ENCODE measurements at places on chromosomes 7 and 10. TPM values are rescaled to one million over a fixed set of nuclear protein-coding genes. Genes with fewer than 3 reads are reported as not detected.

The LIPJ gene
- total RNA-seq: not detected

The RAMP3 gene
- not detected for total RNA-seq

The FGFR2 gene
- 27.2 TPM for total RNA-seq

The SFMBT2 gene
- total RNA-seq: 0.05 TPM

Data from airway epithelial cell (primary cell).